Stimulated activated CD8-positive, alpha-beta memory T cell treated with anti-CD3 and anti-CD28 coated beads, Interleukin-4, amount 100 ng/mL, for 24 hours (primary cell): ENCODE measurements at places on chromosomes 3 and 15.

GRCh38 chr3:20575146-20575545 is 389.1 kb upstream of the SGO1 start:
- no peak for DNase-seq

DNA sequence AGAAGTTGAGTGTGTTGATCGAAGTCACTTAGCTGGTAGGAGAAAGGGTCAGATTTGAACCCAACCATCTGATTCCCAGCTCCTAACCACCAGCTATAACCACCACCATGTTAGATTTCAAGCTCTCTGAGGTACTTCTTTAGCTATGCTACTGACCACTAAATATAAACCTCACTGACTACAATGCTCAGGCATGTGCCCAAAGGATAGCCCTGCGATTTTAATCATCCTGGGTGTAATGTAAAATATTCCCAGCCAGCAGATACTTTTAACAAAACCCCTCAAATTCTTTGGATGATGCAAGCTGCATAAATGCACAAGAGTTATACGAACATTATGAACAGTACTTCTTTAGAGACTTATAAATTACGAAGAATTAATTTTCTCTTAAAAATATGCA is 115.2 kb upstream of the TSC22D2 start:
- no peak for DNase-seq

DNA sequence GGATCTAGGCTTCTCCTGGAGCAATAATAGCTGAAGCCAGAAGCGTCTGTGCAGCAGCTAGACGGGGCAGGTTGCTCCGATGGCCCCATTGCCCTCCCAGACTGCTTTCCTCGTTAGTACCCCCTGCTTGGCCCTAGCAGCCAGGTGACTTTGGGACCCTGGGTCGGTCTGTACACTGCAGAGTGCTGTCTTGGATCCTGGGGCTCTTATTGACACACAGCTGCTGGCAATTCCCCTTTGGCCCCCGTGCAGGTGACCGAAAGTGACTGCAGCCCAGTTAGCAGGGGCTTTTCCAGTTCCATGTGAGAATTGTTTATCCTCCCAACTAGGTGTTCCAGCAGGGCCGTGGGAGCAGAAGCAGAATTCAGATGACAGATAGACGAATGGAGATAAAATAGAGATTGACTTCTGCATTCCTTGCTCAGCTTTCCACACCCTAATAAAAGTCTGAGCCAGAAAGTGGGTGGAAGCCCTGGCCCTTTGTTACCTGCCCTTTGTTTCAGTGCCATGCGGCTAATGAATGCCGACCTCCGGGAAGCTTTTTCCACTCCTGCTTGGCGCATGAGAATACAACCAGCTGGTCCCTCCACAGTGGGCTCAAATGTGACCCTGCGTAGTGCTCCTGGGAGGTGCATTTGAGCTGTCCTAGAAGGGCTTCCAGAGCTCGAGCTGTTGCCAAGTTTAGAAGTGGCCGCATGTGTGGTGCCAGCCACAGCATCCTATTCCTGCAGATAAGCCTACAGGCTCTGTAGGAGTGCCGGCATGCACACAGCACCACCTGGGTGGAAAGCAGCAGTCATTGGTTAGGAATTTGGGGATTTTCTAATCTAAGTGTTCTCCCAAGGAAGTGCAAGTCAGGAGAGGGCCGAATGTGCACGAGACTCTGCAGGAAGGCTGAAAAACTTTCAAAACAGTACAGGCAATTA is 94.4 kb downstream of the SLCO3A1 start:
- no peak for DNase-seq

- DNase-seq: no peak
Measured at GRCh38 chr3:176961916-176962315, 235.4 kb downstream of the TBL1XR1 start.

- DNase-seq: no peak
Measured at GRCh38 chr3:195095035-195095703, 175.8 kb downstream of the XXYLT1 start.

- DNase-seq: no peak
Measured at GRCh38 chr3:97860364-97860763, 38.6 kb downstream of the CRYBG3 start.

- DNase-seq: no peak
Measured at GRCh38 chr3:33103480-33103879, 6.5 kb upstream of the GLB1 start.

- DNase-seq: no peak
Measured at GRCh38 chr15:75109021-75109735, 85.8 kb downstream of the PPCDC start.
